Thymus (tissue), 14 donors: ENCODE measurements at places on chromosomes 1 and 21.

- no peak for DNase-seq
Measured at GRCh38 chr21:31220575-31220974, 123.5 kb downstream of the TIAM1 start.

GRCh38 chr1:15876357-15877055 lies 29.0 kb downstream of the SPEN start:
- no peak for DNase-seq

DNA sequence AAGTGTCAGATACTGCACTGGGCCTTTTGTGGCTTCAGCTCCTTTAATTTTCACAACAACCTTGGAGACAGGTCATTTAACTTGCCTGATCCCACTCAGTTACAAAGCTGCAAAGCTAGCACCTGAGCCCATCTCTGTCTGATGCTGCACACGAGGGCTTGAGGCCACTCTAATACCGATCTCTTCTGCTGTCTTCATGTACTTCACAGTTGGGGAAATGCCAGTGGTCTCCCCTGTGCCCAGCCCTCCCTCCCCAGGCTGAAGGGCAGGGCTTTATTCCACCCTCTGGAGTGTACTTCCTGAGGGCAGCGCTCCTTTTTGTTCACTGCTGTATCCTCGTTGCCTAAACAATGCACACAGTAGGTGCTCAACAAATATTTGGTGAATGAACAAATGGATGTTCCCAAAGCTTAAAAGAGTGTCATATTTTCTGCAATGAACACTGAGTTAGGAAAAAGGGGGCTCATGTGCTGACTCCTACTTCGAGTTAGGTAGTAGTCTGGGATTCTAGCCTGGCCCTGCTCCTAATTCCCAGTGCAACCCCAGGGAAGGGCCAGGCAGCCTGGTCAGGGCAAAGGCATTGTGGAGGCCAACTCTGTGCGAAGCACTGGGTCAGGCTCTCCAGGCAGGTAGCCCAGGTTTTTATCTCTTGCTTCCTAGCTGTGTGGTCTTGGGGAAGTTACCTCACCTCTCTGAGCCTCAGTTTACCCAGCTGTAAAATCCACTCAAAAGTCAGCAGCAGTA lies 1.1 kb downstream of the TMCO4 start:
- no peak for DNase-seq

GRCh38 chr1:29312469-29313461 lies 76.4 kb downstream of the PTPRU start:
- no peak for DNase-seq

DNA sequence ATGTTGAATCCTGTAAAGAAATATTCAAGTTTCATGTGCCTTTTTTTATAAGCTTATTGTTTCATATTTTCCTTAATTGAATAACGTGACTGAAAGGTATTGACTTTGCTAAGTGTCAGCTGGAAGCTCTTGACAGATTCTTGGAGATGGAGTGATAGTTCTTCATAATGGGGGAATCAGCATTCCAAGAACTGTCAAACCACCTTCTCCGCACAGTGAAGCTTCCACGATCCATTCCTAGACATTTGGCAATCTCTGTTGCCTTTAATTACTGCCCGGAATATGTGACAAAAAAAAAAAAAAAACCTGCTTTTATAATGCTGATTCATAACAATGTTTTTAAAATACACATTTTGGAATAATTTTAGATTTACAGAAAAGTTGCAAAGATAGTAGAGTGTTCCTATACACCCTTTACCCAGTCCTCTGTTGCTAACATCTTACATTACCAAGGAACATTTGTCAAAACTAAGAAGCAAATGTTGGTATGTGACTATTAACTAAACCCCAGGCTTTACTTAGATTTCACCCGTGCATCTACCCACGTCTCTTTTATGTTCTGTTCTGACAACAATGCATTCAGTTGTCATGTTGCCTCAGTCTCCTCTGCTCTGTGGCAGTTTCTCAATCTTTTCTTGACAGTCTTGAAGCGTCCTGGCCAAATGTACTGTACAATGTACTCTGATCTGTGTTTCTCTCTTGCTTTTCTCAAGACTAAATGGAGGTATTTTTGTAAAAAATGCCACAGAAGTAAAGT lies 674.1 kb downstream of the SMYD3 start:
- no peak for DNase-seq

DNA sequence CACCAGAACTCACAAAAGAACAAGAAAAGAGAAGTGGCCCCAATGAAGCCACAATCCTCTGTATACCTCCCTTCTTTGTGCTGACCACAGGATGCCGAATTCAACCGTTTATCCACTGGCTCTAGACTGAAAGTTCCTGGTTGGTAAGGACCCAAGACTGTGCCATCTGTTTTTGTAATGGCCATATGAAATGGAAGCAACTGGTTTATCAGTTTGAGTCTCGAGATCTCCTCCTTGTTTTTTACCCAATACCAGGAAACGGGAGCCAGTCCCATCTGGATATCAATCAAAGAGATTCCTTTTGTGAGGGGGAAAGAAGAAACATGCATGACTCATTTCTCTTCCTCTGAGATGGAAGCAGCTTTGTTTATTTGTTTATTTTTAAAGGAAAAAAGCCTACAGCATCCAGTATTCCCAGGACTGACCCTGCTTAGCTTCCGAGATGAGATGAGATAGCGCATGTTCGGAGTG lies 32.4 kb upstream of the ZNF124 start:
- DNase-seq, result no peak

- DNase-seq, result no peak
Measured at GRCh38 chr1:34777519-34778321, 3.3 kb upstream of the GJB3 start.

- no peak for DNase-seq
Measured at GRCh38 chr1:154213274-154213673, 7.1 kb upstream of the CFAP141 start.

DNA sequence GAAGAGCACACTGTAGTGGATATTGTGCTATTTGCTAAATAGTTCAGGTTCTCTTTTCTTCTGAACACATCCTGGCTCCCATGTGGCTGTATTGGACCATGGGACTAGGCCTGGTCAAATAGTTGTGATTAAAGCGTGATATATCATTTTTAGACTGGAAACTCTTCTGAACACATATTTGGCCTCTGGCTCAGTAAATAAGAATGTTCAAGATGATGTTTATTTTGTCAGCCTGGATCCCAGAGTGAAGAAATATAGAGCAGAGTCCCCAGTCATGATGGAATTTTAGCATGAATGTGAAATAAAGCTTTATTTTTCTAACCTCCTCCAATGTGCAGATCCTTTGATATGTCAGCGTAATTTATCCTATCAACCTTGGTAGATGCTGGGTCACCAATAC lies 542.6 kb downstream of the ADGRL2 start:
- DNase-seq, result no peak

DNA sequence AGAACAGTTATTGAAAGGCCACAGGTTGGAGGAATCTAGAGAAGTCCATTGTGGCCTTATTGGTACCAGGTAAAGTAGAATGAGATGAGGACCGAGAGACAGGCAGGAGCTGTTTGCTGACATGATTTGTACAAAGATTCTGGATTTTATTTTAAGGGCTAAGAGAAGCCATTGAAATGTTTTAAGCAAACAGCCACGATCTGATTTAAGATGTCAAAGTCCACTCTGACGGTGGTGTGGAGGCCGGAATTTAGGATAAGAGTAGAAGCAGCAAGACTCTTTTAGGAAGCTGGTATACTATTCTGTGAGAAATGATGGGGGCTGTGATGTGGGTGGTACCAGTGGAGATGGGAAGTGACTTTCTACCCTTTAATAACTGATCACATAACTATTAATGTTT lies 418.5 kb downstream of the DPYD start:
- DNase-seq, result no peak

GRCh38 chr1:219697682-219698081 lies 84.8 kb upstream of the ZC3H11B start:
- no peak for DNase-seq

GRCh38 chr1:228082918-228083870 lies 686 bp downstream of the ARF1 start:
- peak; percentile 38 for DNase-seq

GRCh38 chr21:43643193-43643592 lies 16.1 kb downstream of the HSF2BP start:
- no peak for DNase-seq

GRCh38 chr1:208818770-208819445 lies 574.7 kb upstream of the PLXNA2 start:
- no peak for DNase-seq

GRCh38 chr1:1240822-1241587 lies 5.5 kb downstream of the C1QTNF12 start:
- no peak for DNase-seq

GRCh38 chr1:178529364-178530036 lies 16.6 kb downstream of the TEX35 start:
- no peak for DNase-seq

- no peak for DNase-seq
Measured at GRCh38 chr1:172671591-172671990, 12.7 kb downstream of the FASLG start.

- DNase-seq, result no peak
Measured at GRCh38 chr1:79074975-79075374, 68.4 kb upstream of the ADGRL4 start.

GRCh38 chr1:156310962-156311361 lies 11.9 kb upstream of the VHLL start:
- no peak for DNase-seq

- no peak for DNase-seq
Measured at GRCh38 chr1:21220815-21221214, 44.1 kb upstream of the EIF4G3 start.

- no peak for DNase-seq
Measured at GRCh38 chr1:66464351-66464750, 69.6 kb upstream of the SGIP1 start.

GRCh38 chr1:229228522-229228921 lies 42.4 kb upstream of the RAB4A start:
- no peak for DNase-seq

- no peak for DNase-seq
Measured at GRCh38 chr1:55477953-55478352, 262.8 kb upstream of the USP24 start.

- DNase-seq, result no peak
Measured at GRCh38 chr1:89980605-89981004, 14.3 kb upstream of the ZNF326 start.

DNA sequence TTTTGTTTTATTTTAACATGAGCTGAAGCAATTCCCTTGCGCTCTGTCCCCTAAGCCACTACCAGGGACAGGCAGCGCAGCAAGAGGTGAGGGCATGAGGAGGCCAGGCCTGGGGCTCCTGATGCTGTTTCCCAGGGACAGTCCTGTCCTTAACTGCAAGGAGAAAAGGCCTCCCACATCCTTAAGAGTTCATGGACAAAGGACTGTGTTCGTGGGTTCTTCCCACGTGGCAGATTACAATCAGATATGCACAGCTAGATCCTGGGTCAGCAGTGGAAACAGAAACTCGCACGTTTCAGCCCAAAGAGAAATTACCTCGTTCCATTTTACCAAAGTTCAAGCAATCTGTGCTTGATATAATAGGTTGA lies 85.8 kb downstream of the MIS18A start:
- no peak for DNase-seq

- DNase-seq, result no peak
Measured at GRCh38 chr1:44267438-44267837, 54.2 kb downstream of the DMAP1 start.

DNA sequence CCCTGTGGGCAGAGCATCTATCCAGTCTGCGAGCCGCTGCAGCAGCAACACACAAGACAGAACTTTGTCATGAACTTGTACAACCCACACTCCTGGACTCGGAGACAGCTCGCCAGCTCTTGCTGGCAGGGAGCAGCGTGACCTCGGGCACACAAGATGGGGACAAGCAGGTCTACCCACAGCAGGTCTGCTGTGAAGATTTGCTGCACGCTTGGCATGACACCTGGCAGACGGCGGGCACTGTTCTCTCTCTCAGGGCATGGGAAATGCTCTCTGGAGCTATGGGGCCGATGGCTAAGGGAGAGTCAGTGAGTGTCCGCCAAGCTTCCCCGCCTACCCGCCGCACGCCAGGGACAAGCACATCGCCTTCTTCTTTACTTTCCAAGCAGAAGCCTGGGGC lies 90.0 kb downstream of the STUM start:
- DNase-seq, result no peak

- peak; percentile 8 for DNase-seq
Measured at GRCh38 chr1:162696286-162696862, 64.1 kb downstream of the DDR2 start.

GRCh38 chr1:68074472-68074871 lies 24.0 kb upstream of the DIRAS3 start:
- no peak for DNase-seq
